Activated naive CD4-positive, alpha-beta T cell treated with anti-CD3 and anti-CD28 coated beads, Interleukin-2, amount 50 U/mL, for 72 hours (primary cell): ENCODE measurements at places on chromosomes 3 and 15.

GRCh38 chr3:113193719-113194118 is 17.6 kb upstream of the BOC start:
- no peak for DNase-seq

GRCh38 chr3:87811953-87812352 is 246.9 kb downstream of the CGGBP1 start:
- DNase-seq: no peak

GRCh38 chr15:78085928-78086327 is 6.4 kb upstream of the SH2D7 start:
- no peak for DNase-seq

- no peak for DNase-seq
These were observed 51.5 kb upstream of the CSTA start for GRCh38 chr3:122273498-122273897.

GRCh38 chr3:16178628-16178988 is 4.1 kb downstream of the GALNT15 start:
- DNase-seq: no peak

- DNase-seq: no peak
These were observed 135.1 kb downstream of the TBL1XR1 start for GRCh38 chr3:177062052-177062732.

DNA sequence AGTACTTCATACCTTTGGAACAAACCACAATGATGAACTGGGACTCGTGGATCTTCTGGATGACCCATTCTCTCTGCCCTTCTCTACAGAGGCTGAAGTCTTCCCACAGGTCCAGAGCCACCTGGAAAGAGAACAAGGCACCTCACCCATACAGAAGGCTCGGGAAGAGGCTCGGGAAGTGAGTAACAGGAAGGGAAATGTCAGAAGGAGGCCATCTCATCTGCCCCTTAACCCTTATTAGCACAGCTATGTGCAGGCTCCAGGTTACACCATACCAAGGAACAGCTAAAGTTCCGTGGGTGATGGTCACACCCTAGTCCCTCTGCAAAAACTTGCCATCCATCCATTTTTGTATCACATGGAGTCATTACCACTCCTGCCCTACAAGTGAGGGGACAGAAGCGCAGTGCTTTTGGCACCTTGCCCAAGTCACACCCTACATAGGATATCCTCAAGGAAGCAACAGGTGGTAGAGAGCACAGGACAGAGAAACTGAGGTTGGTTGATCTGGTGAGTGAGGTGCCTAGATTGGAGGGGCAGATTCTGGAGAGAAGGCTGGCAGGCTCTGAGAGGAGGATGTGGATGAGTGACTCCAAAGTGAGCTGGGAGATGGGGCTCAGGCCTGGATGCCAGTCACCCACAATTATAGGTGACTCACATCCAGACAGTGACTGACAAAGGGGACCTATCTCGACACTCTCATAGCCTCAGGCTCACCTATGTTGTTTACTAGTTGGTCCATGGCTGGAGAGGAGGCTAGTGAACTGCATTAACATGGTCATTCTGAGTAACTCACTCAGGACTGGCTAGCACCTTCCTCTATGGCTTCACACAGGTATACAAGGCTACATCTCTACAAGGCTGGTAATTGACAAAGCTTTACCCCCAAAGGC is 38.2 kb downstream of the SPATA12 start:
- no peak for DNase-seq

DNA sequence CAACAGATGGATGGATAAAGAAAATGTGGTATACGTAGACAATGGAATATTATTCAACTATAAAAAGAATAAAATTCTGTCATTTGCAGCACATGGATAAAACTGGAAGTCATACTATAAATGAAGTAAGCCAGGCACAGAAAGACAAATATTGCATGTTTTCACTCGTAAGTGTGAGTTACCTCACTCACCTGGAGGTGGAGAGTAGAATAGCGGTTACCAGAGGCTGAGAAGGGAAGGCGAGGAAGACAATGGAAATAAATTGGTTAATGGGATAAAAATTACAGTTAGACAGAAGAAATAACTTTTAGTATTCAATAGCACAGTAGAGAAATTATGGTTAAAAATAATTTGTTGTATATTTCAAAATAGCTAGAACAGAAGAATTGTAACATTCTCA is 141.6 kb downstream of the EFHB start:
- no peak for DNase-seq

- DNase-seq: no peak
These were observed 98.9 kb downstream of the APBA2 start for GRCh38 chr15:28984421-28985315.

- DNase-seq: no peak
These were observed 291.2 kb upstream of the RBMS3 start for GRCh38 chr3:28989646-28990089.

DNA sequence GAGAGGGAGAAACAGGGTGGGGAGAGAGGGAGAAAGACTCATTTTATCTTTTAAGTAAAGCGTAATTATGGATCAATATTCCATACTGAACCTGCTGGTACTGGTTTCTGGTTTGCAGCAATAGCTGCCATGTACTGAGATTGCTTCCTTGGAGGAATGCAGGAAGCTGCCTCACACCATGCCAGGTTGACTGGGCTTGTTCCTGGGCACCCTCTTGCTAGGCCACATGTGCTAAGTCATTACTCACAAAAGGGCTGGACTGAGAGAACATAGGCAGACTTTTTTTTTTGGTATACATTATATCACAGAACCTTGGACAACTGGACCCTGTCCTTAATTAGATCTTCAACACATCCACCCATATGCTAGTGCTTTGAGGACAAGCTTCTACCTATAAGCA is 193.4 kb downstream of the ZNF621 start:
- DNase-seq: no peak

- no peak for DNase-seq
These were observed 17.3 kb downstream of the PP2D1 start for GRCh38 chr3:19994796-19995195.

GRCh38 chr3:23665741-23666140 is 140.0 kb upstream of the UBE2E1 start:
- no peak for DNase-seq

DNA sequence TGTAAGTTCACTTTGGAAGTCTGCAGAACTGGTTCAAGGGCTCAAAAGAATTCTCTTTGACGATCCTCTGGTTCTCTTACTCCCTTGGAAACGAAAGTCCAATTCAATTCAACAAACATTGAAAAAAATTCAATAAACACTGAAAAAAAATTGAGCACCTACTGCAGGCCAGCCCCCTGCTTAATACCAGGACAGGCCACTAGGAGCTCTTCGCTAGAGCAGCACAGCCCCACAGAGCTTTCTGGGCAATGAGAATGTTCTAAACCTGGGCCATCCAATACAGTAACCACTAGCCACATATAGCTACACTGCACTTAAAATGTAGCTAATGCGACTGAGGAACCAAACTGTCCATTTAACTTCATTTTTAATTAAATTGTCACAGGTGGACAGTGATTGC is 50.4 kb upstream of the DCLK3 start:
- DNase-seq: no peak

DNA sequence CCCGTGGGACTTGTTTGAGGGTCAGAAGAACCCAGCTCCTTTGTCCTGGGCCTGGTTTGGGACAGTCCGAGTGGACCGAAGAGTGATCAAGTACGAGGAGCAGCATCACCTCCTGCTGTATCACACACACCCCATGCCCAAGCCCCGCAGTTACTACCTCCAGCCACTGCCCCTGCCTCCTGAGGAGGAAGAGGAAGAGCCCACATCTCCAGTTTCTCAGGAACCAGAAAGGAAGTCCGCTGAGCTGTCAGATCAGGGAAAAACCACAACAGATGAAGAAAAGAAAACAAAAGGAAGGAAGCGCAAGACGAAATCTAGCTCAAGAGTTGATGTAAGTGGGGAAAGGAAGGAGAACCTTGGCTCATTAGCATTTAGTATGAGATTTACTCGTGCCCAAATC is 3.3 kb upstream of the P2RY12 start:
- no peak for DNase-seq

DNA sequence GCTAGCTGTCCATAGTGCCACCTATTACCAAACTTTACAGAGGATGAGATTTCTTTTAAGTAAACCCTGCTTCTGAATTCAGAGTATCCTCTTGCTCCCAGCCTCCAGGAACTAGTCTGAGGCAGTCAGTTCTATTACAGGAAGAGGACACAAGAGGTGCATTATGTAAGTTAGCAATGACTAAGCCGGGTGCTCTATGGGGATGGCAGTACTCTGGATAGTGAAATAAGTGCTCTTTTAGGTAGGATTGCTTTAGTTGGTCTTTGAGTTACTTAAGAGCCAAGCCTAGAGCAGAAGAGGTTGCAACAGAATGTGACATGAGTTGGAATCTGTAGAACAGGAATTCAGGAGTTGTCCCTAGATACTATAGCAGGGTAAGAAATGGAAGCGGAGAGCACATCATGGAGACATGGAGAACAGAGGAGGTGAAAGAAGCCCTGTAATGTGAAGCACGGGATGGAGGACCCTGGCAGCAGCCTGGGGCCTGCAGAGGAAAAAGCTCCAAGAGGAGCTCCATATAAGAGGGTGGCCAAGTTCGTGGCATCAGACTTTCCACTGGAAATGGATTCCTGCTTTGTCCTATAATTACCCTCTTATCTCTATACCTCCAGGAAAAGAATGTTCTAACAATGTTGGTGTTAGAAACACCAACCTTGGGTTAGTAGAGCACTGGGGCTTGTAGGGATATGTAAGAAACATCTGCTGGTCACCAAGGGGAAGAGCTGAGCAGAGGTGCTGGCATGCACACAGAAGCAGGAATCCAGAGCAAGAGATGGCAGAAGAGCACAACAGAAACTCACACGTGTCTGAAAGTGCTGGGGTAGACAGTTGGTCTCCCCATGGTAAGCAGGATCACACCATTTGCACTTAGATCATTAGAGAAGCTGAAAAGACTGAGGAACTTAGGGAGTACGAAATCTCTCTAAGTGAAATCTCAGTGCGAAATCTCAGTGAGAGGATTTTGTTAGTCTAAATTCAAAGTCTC is 851.1 kb downstream of the FHIT start:
- DNase-seq: no peak

- DNase-seq: no peak
These were observed 100.7 kb downstream of the ANXA2 start for GRCh38 chr15:60297047-60297446.

- no peak for DNase-seq
These were observed 15.9 kb upstream of the SLC4A7 start for GRCh38 chr3:27500035-27500434.

GRCh38 chr3:134378818-134379217 is 4.6 kb upstream of the AMOTL2 start:
- no peak for DNase-seq

GRCh38 chr15:96353930-96354730 is 23.6 kb downstream of the NR2F2 start:
- DNase-seq: no peak

DNA sequence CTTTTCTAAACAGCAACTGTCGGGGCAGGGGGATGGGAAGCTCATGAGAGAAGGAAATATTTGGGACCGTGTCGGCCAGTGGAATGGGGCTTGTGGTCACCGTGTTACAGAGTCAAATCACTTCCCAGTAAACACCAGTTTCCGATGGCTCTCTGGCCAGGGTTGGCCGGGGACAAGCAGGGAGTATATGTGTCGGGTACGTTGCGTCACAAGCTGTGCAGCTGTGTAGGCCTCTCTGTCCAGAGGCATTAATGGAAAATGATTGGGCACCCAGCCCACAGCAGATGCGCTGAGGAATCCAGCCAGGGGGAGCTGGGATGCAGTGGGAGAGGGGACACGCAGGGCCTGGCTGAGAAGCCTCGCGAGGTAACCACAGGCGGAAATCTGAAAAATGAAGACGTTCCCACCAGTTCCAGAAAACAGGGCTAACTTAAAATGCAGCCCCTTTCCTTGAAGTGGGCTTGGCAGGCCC is 15.8 kb upstream of the ALDH1A3 start:
- no peak for DNase-seq

- no peak for DNase-seq
These were observed 10.2 kb upstream of the TMEM212 start for GRCh38 chr3:171832989-171833388.

DNA sequence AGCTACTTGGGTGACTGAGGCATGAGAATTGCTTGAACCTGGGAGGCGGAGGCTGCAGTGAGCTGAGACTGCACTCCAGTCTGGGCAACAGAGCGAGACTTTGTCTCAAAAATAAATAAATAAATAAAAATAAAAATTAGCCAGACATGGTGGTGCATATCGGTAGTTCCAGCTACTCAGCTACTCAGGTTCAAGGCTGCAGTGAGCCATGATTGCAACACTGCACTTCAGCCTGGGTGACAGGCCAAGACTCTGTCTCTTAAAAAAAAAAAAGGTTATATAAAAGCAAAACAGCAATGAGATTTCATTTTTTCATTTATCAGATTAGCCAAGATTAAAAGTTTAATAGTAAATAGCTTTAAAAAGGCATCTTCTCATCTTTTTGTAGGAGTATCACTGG is 2.9 kb downstream of the TGM4 start:
- no peak for DNase-seq

GRCh38 chr15:92881211-92881754 is 18.8 kb upstream of the CHD2 start:
- DNase-seq: no peak

GRCh38 chr3:11339541-11339940 is 67.3 kb downstream of the ATG7 start:
- DNase-seq: no peak

DNA sequence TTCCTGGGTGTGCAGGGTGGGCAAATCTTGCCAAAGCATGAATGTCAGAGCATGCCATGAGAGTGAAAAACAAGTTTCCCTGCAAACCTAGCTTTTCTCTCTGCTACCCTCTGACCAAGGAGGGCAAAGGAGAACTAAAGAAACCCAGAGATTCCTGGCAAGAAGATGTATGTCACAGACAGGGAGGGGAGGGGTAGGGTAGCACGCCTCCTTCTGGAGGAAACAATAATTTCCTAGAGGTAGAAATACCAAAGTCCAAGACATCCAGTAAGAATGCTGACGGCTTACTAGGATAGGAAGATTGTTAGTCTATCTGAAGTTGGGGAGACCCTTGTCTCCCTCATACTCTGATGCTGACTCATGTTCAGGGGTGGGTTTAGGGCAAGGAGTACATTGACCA is 203.9 kb downstream of the NR1D2 start:
- DNase-seq: no peak

GRCh38 chr3:47590216-47590615 is 11.6 kb upstream of the CSPG5 start:
- DNase-seq: no peak

GRCh38 chr3:99485286-99485685 is 153.1 kb upstream of the COL8A1 start:
- no peak for DNase-seq

DNA sequence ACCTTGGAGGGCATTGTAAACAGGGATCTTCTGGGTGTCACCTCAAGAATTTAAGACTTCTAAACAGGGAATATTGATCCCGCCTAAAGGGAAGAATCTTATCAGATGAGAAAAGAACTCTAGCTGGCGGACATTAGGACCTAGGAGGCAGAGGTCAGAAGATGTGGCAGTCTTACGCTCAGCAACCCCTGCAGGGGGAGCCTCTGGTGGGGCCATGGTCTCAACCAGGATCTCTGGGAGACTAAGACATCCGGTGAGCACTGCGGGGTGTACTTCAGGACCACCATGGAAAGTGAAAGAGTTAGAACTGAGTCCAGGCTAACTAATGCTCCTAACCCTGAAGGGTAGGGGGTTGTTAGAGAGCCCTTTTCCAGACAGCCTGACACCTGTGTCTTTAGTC is 295.2 kb downstream of the VGLL3 start:
- DNase-seq: no peak
